ENCODE measurements at places on chromosomes 7 and 10. TPM values are rescaled to one million over a fixed set of nuclear protein-coding genes. Genes with fewer than 3 reads are reported as not detected.

PPP1R3C gene
- not detected for total RNA-seq

AKR1C4 gene
- not detected for total RNA-seq

DNA sequence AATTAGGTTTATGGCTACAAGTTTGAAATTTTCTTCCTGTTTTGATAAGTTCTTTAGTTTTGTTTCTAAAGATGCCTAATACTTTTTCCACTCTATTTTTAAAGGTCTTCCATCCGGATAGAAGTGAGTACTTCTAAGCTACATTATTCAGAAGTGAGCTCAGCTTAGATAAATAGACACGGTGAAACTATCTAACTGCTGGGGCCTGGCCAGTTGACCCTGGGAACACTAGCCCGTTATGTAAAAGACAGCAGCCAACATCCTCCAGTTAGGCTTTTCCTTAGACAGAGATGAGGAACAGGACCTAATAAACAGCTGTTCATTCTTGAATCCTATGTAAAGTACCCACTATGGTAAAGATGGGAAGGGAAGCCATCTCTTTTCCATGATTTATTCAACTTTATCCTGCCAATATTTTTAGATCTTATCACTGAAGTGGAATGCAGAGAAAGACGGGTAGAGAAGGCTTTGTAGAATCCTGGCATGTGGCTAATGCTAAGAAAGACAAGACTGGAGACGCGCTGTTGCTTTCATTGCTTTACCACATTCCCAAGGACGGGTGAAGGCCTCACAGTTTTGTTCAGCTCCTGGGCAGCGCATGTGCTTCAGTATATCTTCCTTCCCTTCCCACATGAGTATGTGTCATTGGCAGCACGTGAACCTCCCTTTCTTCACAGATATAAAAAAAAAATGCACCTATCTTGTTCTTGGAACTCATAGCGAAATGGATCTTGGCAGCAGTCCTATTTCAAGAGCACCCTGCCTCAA lies 340.0 kb upstream of the MEOX2 start:
- DNase-seq: no peak

DNA sequence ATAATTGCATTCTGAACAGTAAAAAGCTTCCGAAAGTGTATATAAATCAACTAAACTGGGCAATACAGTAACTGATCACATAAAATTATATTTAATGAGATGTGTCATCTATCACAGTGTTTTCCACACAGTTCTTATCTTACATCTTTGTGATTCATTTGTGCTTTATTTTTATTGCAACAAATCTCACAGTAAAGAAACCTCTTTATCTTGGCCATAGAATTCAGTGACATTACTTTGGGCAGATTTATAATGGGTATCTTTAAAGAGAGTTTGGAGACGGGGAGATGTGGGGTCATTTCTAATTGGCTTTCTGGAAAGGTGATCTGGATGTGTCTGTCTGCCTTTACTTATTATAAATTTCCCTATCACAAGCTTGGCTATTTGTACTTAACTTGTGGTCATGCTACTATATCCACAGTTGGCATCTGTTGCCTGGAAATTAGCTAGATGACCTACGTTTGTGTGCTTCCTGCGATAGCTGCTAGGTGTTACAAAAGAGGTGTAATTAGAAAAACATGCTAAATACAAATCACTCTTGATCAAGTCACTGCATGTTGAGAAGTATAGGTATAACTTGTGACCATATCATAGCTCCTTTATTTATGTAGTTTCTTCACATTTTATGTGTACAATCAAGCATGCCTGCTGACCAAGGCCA lies 123.8 kb downstream of the ARID5B start:
- no peak for DNase-seq

HTRA1 gene
- not detected for total RNA-seq

DNA sequence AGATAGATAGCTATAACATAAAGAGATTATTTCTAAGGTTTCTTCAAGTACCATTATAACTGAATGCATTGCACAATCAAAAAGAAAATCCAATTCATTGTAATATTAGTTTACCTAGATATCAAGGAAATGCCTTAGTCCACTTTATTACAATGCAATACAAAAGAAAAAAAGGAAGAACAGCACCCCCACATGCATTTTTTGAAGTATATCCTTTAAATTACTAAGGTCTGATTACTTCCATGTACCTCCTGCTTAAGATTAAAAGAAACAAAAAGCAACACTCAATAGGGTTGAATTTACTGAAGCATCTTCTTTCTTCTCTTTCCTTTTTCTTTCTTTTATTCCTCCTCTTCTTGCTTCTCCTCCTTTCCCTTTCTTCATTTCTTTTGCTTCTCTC lies 973.8 kb upstream of the LRRTM3 start:
- no peak for DNase-seq

DNA sequence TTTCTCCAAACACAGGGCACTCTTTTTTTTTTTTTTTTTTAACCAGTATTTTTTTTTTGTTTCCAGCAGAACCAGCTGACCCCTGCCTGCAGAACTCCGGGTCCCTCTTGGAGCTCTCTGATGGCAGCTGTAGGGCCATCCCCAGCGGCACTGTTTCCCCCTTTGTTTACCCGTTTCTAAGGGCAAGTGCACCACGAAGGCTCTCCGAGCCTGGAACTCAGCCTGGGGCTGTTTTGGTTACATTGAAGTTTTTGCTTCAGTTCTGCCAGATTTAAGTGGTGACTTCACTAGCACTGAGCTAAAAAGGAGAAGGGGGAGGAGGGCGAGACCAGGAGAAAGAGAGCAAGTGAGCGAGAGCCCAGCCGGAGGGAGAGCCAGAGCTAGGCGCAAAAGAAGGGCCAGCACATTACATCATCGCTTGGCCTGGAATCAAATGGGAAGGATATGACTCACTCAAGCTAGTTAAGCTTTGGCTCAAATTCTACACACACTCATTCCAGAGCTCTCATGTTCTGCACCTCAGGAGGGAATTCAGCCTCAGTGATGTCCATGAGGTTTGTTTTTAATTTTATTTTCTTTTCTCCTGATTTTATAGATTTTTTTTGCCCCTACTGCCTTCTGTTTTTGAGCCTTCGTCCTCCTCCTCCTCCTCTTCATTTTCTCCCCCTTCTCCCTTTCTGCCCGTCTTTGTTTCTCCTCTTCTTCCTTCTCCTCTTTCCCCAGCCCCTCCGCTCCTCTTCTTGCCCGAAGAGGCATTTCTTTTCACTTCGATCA lies 272.3 kb downstream of the TRIL start:
- DNase-seq: no peak

DNA sequence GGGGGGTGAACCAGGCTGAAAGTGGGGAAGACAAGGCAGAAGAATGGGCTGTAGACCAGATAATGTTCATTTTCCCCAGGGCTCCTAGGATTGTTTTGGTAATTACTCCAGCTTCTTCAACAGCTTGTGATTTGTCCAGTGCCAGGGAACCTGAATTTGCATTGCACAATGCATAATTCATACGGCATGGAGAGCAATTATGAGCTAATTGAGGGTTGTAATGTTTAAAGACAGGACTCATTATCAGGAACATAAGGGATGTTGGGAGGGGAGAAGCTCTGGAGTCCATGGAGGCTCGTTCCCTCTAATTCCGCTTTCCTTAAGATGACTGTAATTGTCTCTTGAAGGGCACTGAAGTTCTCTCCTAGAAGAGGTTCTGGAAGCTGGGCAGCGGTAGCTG lies 405.0 kb upstream of the ZMIZ1 start:
- no peak for DNase-seq

- no peak for DNase-seq
These were observed 117.5 kb upstream of the LRRN3 start for GRCh38 chr7:110973196-110973990.

- no peak for DNase-seq
These were observed 31.5 kb downstream of the CREB3L2 start for GRCh38 chr7:137970253-137970975.

- no peak for DNase-seq
These were observed 286.5 kb downstream of the DOCK4 start for GRCh38 chr7:111919631-111920179.

NACAD gene
- total RNA-seq: 0.08 TPM

DNA sequence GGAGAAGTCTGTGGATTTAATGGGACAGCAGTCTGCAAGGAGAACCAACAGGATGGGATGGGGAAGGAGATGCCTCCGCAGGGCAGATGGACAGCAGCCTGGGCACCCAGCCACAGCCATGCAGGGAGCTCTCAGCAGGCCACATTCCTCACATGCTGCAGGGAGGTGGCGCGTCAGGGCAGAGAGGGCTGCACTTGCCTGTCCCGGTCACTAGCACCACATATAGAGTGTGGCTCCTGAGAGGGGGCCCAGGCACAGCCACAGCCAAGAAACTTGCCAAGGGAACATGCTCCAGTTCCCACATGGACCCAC lies 86.8 kb upstream of the ZMIZ1 start:
- no peak for DNase-seq

- DNase-seq: no peak
These were observed 57.4 kb upstream of the ACBD5 start for GRCh38 chr10:27297844-27298521.

PLEKHA1 gene
- total RNA-seq: 26.8 TPM

DNA sequence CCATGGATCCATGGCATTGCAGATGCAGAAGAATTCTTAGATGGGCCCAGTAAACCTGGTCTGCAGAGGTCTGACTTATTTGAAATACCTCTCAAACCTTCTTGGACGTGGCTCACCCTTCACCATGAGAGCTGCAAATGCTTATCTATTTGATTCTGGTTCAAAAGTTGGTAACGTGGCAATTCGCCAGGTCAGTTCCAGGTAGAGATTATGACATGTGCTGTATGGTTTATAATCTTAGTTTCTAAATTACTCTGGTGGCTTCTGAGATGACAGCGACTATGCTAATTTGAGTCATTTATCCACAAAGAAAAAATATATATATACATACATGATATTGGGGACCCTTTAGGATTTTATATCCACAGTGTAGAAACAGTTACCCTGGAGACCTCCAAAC lies 68.8 kb downstream of the NRP1 start:
- DNase-seq: no peak

TLL2 gene
- total RNA-seq: not detected

Data from CD4-positive, alpha-beta T cell (primary cell).